ENCODE measurements at places on chromosomes 1 and 21.

- no peak for DNase-seq
These were observed at the start of gene S100A11 for GRCh38 chr1:152036267-152037216. Gene S100A11 (minus strand): TSS chr1:152037004. CDS start chr1:152036915, 89 bp downstream.

GRCh38 chr1:23035823-23036452 lies 16.7 kb downstream of the KDM1A start:
- no peak for DNase-seq

DNA sequence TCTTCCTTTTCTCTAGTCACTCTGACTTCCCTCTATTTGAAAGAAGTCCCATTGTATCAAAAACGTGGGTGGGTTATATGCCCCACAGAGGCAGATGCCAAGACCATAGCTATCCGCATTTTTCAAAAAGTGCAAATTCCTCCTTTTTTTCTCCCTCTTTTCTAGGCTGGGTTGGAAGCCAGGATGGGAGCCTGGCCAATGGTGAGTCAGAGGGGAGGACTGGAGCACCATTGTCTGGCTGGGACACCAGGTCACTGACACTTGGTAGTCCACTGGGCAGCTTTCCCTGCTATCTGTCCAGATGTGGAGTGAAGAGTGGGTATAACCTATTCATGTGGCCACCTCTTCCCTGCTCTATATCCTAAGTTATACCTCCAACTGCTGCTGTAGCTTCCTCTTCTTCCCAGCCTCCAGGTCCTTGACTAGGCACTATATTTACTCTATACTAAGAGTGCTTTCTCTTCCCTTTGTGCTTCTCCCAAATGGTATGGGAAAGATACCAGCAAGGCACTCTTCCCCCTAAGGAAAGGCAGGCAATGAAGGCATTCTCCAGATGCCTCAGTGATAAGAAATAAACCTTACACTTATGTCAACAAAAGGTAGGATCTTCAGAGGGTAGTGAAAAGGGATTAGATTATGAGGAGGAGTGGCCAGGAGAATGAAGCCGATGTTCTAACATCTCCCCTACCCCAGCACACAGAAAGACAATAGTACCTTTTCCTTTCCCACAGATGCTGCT lies 12.9 kb downstream of the PI4KB start:
- peak; percentile 54 for DNase-seq

- no peak for DNase-seq
These were observed 83.9 kb downstream of the SMYD2 start for GRCh38 chr1:214364786-214365295.

DNA sequence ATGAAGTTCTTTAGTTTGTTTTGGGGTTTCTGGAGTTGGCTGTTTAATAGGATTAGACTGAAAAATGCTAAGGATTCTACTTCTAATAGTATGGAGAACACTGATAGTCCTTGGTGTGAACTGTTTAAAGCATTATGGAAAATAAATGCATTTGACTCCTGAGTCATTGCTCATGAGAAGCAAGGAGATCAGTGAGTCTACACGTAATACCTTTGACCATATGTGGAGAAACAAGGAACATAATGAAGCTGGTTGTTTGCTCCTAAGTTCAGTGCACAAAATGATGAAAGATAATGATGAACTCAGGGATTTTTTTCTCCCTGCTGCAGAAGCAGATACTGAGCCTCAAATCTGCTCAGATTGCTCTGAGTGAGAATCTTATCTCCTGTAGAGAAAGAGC lies 158.9 kb upstream of the COL11A1 start:
- no peak for DNase-seq

DNA sequence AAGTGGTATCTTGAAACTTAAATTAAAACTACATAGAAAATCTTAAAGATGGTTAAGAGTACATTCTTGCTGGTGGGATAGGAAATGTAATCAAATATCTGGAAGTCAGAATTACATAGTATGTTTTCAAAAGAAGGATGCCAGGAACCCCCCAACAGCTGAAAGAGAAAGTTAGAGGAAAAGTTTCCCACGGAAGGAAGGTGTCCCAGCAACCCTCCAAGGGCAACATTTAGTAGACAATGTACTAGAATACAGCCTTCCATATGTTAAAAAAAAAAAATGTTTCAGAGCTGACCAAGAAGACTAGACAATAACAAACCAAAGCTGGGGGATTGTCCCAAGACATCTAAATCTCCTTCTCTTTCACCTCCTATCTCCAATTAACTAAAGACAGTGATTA lies 2.2 kb downstream of the DEDD start:
- no peak for DNase-seq

DNA sequence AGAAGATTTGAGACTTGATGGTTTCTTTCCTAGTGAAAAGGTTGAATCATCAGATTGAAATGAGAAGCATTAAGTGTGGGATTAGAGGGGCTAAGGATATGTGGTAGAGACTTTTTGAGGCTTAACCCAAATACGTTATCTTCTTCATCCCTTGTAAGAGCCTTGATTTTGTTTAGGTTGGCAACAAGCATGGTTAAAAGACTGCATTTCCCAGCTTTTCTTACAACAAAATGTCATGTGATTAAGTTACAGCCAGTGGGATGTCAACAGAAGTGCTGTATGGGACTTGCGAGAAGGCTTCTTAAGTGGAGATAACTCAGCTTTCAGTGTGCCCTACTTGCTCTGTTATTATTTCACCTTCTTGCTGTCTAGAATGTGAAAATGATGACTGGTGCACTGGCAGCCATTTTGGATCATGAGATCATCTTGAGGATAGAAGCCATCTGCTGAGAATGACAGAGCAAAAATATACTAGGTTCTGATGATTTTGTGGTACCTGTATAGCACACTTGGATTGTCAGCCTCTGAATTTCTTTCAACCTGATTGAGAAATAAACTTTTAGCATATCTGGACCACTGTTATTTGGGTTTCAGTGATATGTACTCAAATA lies 41.3 kb upstream of the GNG12 start:
- no peak for DNase-seq

DNA sequence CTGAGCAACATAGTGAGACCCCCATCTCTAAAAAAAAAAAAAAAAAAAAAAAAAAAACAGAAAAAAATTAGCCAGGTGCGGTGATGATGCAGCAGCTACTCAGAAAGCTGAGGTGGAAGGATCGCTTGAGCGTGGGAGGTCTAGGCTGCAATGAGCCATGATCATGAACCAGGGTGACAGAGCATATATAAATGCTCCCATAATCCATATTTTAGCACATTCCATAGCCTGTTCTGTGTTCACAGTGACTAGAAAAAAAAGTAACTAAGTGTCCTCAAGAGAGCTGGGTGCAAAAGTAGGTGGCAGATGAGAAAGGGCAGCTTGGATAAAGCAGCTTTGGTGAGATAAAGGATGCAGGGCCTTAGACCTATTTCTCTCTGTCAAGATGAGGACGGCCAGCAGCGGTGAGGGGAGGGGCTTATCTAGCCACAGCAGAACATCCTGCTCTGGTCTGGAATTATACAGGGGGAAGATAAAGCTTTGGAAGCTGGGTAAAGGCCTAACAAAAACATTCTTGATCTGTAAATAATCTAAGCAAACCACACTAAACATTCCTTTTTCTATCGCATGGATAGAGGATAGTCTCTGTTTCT lies 205.3 kb downstream of the DAB1 start:
- no peak for DNase-seq

GRCh38 chr1:228226956-228227791 lies 19.3 kb downstream of the OBSCN start:
- no peak for DNase-seq

GRCh38 chr1:39949891-39950290 lies 5.1 kb upstream of the MFSD2A start:
- no peak for DNase-seq

GRCh38 chr1:100037656-100037926 lies 67.8 kb downstream of the SLC35A3 start:
- no peak for DNase-seq

GRCh38 chr1:207027206-207027777 lies 5.3 kb downstream of the C1orf116 start:
- DNase-seq: no peak

- no peak for DNase-seq
These were observed 42.6 kb downstream of the OPTC start for GRCh38 chr1:203536575-203536974.

DNA sequence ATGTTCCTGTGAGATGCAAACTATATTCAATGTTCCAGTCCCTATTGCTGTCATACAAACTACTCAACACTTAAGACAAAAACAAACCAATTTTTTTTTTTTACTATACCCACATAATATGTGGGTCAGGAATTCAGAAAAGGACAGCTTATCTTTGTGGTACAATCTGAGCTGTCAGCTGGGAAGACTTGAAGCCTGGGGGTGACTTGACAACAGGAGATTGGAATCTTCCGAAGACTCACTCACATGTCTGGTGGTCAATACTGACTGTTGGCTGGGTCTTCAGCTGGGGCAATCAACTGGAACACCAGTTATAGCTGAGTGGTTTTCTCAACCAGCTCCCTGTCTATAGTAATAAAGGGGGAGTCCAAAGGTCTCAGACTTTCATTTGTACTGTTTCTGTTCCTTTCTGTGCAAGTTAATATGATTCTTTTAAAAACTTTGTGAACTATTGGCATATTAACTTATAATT lies 81.7 kb upstream of the ATP1B1 start:
- DNase-seq: no peak

DNA sequence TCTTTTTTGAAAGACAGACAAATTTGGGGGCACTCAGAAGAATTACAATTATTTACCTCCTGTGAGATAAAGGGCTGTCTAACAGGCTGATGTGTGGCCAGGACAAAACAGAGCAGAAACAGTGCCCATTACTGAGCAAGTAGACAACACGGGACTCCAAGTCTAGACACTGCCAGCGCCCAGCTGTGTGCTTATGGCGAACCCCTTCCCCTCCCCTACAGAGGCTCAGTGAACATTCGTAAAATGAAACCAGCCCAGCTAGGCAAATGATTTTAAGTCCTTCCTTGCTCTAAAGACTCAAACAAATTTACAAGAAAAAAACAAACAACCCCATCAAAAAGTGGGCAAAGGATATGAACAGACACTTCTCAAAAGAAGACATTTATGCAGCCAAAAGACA lies 91.1 kb downstream of the RUNX1 start:
- DNase-seq: no peak

GRCh38 chr1:9128166-9128519 lies 759 bp downstream of the GPR157 start:
- no peak for DNase-seq

DNA sequence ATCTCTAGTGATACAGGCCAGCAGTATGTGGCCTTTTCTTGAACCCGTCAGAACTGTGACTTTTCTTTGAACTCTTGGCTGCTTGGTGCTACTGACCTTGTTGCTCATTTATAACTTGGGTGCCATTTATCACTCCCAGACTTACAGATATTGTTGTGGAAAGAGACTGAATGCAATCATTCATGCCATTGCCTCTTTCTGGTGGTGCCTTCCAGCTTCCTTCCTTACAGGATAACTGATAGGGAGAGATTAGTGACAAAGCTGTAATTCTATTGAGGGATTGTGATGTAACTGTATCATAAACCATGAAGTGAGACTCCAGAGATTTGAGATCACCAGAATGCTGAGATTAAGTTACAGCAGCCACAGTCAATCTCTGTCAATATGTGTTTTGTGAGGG lies 256.5 kb downstream of the USP25 start:
- no peak for DNase-seq

GRCh38 chr21:46452710-46453109 lies 6.0 kb upstream of the DIP2A start:
- no peak for DNase-seq

DNA sequence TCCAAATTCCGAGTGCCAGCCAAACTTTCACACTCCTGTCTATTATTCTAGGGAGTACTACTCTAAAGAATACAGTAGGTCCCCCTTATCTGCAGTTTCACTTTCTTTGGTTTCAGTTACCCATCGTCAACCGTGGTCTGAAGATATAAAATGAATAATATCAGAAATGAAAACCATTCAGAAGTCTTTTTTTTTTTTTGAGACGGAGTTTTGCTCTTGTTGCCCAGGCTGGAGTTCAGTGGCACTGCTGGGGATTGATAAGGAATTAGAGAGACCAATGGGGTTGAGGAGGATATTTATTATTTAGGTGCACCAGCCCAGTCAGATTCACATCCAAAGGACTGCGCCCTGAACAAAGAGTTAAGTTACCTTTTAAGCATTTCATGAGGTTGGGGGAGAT lies 52.9 kb upstream of the SRSF10 start:
- DNase-seq: no peak

DNA sequence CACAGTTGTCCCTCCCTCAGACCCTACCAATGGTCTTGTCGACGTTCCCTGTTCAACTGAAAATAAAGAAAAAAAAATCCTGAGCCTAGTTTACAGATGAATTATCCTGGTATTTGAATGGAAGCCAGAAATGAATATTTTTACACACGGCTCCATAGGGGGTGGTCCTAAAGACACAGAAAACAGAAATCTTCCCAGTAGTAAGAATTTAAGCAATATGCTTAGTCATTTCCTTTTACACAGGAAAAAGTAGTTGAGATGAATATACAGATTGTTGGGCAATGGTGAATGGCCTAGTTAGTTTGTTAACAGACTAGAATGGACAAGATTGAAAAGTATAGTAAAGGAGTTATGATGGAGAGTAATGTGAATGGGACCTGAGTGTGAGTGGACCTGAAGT lies 67.4 kb downstream of the RGS18 start:
- no peak for DNase-seq

- DNase-seq: no peak
These were observed 1.3 kb upstream of the SPRR3 start for GRCh38 chr1:153000294-153000693.

GRCh38 chr1:218304281-218305039 lies 19.4 kb downstream of the RRP15 start:
- DNase-seq: no peak

GRCh38 chr1:170166518-170167180 lies 20.9 kb downstream of the NTMT2 start:
- DNase-seq: no peak

DNA sequence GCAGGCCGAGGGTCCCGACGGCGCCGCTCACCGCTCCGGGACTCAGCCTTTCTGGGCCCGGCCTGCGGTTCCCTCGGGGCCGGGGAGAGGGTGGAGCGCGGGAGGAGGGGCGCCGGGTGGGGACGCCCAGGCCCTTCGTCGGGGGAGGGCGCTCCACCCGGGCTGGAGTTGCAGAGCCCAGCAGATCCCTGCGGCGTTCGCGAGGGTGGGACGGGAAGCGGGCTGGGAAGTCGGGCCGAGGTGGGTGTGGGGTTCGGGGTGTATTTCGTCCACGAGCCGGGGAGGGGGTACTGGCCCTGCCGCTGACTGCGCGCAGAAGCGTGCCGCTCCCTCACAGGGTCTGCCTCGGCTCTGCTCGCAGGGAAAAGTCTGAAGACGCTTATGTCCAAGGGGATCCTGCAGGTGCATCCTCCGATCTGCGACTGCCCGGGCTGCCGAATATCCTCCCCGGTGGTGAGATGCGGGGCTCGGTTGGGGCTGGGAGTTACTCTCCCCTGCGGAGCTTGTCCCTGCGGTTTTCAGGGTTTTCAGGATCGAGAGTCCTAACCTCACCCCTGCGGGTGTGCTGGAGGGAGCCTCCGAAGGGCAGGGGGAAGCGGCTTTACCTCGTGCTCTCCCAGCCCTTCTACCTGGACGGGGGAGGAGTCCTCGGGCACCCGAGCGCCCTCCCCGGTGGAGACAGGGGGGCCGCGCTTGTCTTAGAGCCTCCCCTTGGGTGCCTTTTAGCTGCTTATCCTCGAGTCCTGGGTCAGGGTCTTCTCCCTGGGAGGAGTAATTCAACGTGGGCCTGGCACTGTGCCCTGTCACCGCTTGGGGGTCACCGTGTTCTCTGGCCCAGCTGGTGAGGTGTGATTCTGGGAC lies 2.1 kb downstream of the SAMD11 start:
- DNase-seq: no peak

GRCh38 chr1:12159816-12160215 lies 7.0 kb upstream of the TNFRSF1B start:
- no peak for DNase-seq

GRCh38 chr1:65148548-65149350 lies 746 bp downstream of the AK4 start:
- no peak for DNase-seq

GRCh38 chr1:87497380-87498203 lies 168.9 kb downstream of the LMO4 start:
- no peak for DNase-seq
